ENCODE measurements at places on chromosomes 3 and 15.
A peak's percentile ranks its signal among the peaks of the same experiment; 100 is the strongest.

- DNase-seq, result no peak
Measured at GRCh38 chr3:105730801-105731354, 137.9 kb downstream of the CBLB start.

- no peak for DNase-seq
Measured at GRCh38 chr3:44066806-44067205, 174.9 kb upstream of the TOPAZ1 start.

- DNase-seq, result no peak
Measured at GRCh38 chr15:75052972-75053747, 29.8 kb downstream of the PPCDC start.

DNA sequence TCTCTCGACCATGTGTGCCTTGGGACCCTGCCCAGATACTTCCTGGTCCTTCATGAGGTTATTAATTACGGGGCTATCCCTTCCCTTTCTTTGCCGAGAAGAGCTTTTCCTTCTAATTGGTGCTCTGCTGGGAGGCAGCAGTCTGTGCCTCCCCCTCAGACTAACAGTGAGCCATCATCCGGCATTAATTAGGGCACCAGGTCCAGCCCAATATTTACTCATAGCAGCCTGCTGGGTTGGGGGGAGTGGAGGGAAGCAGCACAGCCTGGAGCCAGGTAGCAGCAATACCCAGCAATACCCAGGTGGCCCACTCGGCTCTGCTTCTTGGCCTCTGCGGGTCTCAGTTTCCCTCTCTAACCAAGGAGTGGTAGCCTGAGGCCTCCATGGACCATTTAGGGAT is 20.1 kb downstream of the CACNA2D2 start:
- no peak for DNase-seq

- no peak for DNase-seq
Measured at GRCh38 chr3:181929501-181929900, 217.8 kb downstream of the SOX2 start.

DNA sequence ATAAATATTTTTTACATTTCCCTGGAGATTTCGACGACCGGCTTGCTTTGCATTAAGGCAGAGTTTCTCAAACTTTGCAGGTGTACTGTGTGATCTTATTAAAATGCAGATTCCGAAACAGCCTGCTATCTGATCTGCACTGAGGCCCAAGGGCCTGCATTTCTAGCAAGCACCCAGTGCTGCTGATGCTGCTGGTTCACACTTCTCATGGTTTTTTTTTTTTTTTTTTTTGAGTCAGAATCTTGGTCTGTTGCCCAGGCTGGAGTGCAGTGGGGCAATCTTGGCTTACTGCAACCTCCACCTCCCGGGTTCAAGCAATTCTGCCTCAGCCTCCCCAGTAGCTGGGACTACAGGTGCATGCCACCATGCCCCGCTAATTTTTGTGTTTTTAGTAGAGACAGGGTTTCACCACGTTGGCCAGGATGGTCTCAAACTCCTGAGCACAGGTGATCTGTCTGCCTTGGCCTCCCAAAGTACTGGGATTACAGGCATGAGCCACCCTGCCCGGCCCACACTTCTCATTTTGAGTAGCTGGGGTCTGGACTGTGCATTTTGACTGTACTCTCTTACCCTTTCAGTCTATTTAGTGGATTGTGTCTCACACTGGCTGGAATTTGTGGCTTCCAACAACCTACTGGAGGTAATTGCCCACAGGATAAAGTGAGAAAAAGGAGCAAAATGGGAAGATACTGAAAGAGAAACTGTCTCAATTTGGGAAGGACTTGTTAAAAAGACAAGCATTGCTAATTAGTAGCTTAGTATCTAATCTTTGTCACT is 94.1 kb downstream of the ITPR1 start:
- no peak for DNase-seq

DNA sequence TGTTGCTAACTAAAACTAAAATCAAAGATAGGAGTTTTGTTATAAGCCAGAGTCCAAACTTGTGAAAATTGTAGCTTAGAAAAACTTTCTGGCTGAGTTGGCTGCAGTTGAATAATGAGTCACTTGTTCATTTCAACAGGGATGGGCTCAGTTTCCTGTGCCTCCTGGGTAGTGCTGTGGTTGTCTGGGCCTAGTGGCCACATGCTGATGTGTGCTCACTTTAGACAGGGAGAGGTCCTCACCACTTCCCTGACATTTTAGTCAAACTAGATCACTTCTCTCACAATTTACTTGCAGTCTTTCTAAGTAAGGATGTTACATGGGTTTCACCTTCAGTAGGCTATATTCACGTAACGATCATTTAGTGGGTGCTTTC is 6.3 kb upstream of the UBE2Q2 start:
- DNase-seq, result peak; percentile 6
